LoVo (cell line): ENCODE measurements at places on chromosomes 16 and 17.
A peak's percentile ranks its signal among the peaks of the same experiment; 100 is the strongest.

DNA sequence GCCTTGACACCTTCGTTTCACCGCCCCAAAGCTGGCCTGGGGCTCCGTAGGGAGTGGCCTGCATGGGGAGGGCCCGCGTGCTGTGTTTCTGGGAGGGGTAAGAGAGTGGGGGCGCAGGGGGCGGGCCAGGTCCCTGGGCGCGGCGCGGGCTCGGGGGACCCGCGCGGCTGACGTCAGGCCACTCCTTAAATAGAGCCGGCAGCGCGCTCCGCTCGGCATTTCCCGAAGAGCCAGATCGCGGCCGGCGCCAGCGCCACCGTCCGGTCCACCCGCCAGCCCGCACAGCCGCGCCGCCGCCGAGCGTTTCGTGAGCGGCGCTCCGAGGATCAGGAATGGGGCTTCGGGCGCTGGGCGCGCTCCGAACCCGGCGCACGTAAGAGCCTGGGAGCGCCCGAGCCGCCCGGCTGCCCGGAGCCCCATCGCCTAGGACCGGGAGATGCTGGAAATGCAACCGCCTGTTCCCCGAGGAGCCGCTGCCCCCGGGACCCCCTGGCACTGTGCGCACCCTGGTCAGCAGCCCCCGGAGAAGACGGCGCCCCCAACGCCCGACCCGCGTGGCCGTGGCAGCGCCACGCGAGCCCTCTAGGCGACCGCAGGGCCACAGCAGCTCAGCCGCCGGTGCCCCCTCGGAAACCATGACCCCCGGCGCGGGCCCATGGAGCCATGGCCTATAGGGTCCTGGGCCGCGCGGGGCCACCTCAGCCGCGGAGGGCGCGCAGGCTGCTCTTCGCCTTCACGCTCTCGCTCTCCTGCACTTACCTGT, at the start of gene HS3ST2:
Gene HS3ST2 (plus strand): TSS at position 215 of the 763 bp plus-strand sequence. CDS start 449 bp downstream, at position 664.
- no peak for DNase-seq

GRCh38 chr16:57041182-57042156, 50.9 kb upstream of the CPNE2 start:
- DNase-seq, result no peak

DNA sequence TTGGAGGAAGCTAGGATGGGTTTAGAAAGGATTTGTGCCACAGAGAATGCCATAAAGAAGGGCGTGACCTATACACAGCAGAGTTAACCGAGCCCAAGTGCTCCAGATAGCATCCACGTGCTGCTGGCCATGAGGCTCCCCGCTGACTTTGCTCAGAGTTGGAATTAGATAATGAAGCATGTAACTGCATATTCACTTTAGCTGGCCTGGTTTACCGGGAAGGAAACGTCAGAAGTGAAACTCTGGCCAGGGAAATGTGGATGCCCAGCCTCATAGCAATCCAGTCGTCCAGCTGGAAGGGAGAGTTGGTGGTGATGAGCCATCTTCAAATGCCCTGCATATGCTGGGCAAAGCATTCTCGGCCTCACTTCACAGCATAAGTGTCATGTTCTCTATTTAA, 6.1 kb downstream of the KRT35 start:
- no peak for DNase-seq

DNA sequence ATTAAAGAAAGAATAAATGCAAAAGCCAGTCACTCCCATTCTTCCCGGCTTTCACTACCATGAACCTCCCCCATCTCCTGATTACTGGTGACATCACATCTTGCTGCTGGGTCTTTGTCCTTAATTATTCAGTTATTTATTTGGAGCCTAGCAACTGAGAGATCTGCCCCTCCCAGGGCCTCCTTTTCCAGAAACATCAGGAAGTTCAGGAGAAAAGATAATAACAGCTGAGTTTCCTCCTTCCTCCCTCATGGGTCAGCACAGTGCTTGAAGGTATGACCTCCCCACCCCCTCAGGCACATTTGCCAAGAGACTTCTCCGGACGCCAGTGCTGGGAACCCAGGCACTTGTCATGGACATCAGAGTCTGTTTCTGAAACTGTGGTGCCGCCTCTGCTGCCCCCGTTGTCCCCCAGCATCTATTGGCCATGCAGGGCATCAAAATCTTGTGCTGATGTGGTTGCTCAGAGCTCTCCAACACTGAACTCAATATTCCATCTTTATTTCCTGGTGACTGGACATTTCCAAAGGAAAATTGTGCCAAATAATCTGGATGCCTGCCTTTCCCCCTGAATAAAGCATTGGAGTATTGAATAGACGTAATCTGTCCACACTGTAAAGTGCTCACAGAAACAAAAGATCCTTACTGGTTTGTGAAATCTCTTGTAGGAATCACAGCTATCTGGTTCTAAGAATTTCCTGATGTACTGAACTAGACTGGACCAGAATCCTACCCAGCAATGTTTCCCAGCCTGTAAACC, 71.8 kb downstream of the ZNF18 start:
- no peak for DNase-seq

DNA sequence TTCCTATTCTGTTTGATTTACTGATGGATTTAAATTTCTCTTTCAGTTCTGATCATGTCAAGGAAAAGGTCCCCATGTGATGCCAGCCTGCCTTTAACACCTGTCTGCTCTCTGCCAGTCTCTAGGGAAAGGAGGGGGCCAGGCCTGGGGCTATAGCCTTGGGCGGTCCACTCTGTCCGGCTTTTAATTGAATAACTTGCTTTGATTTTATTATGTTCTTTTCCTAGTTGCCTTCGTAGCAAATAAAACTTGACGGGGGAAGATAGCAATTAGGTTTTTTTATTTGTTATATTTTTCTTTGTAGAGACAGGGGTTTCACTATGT, 47.6 kb downstream of the ABAT start:
- no peak for DNase-seq

GRCh38 chr17:45976755-45977505, 22.1 kb upstream of the STH start:
- DNase-seq, result no peak

DNA sequence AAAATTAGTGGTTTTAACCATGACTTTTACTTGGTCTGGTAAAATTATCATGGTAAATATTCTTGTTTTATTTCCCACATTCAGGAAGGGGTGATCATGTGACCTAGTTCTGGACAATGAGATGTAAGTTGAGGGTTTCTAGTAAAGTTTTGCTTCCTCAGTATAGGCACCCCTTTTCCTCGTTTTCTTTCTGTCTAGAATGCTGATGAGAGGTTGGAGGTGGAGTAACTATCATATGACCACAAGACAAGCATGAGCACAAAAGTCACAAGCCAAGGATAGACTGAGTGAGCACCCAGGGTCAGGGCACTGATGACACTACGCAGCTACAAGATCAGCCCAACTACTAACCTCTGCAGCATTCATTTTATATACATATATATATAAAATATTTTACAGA, 53.9 kb downstream of the MYO1D start:
- no peak for DNase-seq

- DNase-seq, result no peak
Measured at GRCh38 chr17:33202021-33202420, 91.1 kb downstream of the ASIC2 start.

DNA sequence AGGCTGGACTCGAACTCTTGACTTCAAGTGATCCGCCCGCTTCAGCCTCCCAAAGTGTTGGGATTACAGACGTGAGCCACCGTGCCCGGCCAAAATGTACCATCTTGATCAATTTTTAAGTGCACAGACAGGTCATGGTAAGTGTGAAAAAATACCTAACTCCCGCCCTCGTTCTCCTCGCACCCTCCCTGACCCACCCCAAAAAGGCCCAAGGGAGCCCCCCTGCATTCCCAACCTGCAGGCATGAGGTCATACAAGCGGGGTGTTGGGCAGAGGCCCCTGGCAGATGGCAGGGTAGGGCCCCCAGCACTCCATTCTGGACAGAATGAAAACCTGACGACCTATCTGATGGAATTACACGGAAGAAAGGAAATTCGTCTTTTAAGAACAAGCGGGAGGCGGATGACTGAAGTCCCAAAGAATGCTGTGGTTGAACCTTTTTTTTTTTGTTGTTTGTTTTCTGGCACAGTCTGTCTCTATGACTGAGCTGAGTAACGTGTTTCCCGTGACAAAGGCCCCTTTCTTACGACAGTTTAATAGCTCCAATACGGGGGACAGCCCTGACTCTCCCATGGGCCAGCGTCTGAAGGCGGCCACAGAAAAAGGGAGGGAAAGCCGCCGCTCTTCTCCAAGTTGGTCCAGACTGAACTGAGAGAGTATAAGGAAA, 376.4 kb downstream of the SLC39A11 start:
- peak; percentile 93 for DNase-seq

GRCh38 chr16:9594946-9595345, 503.5 kb downstream of the HAPSTR1 start:
- no peak for DNase-seq

GRCh38 chr17:81735264-81736102, 23.4 kb downstream of the SLC25A10 start:
- no peak for DNase-seq

GRCh38 chr16:56029026-56029425, 153.9 kb upstream of the CES5A start:
- DNase-seq, result no peak

GRCh38 chr17:34312080-34312479, 7.2 kb upstream of the CCL8 start:
- no peak for DNase-seq

GRCh38 chr16:30748634-30749445, 615 bp downstream of the PHKG2 start:
- no peak for DNase-seq

GRCh38 chr17:66192378-66192687, 400 bp upstream of the CEP112 start:
- no peak for DNase-seq

DNA sequence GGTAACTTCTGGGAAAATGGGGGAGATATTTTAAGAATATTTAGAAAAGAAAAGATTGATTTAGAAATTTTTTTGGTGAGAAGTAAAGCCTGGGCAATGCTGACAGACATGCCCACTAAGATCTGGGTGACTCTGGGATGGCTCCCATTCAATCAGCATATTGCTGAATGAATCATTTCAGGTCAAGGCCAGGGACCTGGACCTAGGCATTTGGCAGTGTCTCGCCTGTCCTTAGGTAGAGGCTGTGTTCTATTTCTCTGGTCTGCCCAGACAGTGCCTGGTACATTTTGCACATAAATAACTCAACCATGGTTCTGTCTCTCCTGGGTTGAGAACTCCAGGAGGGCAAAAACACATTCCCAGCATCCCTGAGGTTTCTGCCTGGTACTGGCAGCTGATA, 39.9 kb downstream of the SMPD3 start:
- no peak for DNase-seq

DNA sequence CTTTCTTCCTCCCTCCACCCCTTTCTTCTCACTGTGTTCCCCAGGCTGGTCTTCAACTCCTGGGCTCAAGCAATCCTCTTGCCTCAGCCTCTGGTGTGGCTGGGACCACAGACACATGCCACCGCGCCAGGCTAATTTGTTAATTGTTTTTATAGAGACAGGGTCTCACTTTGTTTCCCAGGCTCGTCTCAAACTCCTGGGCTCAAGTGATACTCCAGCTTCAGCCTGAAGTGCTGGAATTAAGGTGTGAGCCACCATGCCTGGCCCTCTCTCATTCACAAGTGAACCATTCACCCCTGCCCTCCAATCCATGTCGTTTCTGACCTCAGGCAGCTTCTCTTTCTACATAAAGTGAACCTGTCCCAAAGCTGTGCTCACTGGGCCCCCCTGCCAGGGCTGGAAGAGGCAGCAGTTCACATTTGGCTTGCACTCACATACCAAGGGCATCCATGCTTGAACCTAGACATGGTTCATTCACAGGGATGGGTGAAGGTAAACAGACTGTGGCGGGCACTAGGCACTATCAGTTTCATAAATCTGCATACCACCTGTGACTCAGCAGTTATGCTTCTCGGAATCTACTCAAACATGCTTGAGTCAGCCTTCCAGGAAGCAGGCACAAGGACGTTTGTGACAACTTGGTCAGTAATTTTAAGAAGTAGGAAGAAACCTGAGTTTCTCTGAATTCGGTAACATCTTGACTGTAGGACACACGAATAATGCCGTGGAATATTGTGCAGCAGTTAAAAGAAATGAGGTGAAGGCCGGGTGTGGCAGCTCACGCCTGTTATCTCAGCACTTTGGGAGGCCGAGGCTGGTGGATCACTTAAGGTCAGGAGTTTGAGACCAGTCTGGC, 6.0 kb upstream of the RNF213 start:
- peak; percentile 91 for DNase-seq
